ENCODE measurements at places on chromosomes 5 and 9.

DNA sequence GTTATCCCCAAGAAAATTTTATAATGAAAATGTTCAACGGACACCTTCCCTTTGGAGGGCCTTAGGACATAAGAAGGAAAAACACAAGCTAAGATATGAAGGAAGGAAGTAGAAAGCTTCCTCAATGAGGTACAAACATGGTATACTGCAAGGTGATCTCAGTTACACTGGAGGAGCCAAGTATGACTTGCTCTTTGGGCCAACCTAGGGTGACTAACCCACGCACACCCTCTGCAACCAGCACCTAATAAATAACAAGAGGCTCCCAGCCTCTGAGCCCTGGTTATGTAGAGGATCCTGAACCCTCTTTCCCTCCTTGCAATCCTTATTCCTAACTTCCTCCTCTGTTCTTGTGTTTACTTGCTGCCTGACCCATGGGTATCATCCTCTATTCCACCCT, 38.3 kb upstream of the KCNV2 start:
- DNase-seq = no peak

DNA sequence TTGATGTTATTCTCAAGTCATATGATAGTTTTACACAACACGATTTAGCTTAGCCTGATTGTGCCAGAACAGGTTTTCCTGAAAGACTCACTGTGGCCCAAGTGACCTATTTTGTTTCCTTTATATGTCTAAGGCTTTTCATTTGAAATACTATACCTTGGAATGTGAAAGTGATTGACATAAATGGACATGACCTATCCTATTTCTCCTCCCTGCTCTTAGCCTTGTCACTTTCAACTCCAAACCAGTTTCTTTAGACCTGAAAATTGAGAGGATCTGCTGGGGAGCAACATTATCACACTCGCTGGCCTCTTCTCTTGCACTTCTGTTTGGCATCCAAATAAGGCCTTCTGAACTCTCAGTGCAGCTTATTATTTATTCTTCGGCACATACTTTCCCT, 496.8 kb downstream of the MAT2B start:
- DNase-seq = no peak

- no peak for DNase-seq
These were observed 43.1 kb downstream of the ZNF366 start for GRCh38 chr5:72464071-72464470.

DNA sequence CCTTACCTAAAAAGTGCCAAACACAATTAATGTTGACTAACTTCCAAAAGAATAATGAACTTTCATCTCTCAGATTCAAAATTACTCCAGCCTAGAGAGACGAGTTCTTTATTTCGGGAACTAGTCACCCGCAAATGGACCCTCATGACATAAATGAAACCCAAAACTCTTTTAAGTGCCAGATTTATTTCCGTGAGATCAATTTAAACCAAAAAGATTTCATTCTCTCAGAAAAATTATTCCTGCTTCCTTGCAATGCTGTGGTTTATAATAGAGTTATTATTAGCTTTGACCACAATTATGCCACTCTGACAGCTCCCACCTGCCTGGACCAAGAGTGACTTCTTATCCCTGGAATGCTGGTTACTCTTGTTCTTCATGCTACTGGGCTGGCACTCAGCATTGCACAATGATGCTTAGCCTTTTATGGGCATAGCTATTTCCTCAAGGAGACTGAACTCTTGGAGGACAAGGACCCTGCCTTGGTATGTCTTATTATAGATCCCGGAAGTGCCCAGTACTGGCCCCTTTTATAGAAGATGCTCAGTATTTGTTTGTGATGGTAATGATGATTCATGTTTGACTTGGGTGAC, 183.5 kb downstream of the SNX18 start:
- DNase-seq = no peak

- no peak for DNase-seq
These were observed 114.2 kb downstream of the GAPVD1 start for GRCh38 chr9:125375820-125376219.

- DNase-seq = no peak
These were observed 12.3 kb downstream of the TIGD6 start for GRCh38 chr5:149988126-149988525.

DNA sequence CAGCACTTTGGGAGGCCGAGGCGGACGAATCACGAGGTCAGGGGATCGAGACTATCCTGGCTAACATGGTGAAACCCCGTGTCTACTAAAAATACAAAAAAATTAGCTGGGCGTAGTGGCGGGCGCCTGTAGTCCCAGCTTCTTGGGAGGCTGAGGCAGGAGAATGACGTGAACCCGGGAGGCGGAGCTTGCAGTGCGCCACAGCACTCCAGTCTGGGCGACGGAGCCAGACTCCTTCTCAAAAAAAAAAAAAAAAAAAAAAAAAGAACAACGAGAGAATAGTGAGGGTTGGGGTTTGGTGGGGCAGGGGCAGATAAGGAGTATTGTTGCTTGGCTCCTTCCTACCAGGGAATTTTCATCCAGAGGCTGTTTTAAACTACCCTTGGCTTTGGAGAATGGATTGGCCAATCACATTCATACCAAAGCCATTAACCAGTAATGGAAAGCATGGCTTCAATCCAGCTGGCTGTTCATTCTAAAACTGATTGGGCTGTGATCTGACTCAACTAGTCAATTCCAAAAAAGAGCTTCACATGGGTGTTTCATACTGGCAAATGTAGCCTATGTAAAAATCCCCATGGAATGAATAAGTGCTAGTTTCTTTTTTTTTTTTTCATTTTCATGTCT, 64.4 kb downstream of the PLCXD3 start:
- DNase-seq = no peak

- DNase-seq = no peak
These were observed 365.9 kb downstream of the MLLT3 start for GRCh38 chr9:20256284-20256948.

DNA sequence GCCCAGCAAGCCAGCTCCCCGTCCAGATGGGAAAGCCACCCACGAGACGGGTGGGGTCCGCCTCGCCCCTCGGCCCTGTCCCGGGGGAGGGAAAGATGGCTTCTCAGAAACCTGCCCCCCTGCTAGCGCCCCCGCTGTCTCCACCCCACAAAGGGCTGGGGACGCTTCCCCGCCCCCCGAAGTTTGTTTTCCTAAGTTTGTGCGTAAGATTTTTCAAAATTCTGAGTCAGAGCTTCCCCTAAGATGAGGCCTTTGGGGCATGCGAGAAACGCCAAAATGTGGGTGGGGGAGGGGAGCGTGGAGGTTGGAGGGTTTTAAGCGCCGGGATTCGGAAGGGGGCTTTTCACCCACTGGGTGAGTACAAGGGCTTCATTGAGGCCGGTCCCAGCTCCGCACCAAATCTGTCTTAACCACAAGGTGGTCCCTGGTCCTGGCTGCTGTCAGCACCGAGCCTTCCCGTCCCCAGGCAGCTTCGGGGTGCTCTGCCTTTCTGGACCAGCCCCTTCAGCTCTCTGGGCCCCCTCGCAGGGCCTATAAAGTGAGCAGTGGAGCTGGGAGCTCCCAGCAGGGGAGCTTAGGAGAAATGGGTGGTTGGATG, 32.3 kb downstream of the PRRX2 start:
- no peak for DNase-seq

DNA sequence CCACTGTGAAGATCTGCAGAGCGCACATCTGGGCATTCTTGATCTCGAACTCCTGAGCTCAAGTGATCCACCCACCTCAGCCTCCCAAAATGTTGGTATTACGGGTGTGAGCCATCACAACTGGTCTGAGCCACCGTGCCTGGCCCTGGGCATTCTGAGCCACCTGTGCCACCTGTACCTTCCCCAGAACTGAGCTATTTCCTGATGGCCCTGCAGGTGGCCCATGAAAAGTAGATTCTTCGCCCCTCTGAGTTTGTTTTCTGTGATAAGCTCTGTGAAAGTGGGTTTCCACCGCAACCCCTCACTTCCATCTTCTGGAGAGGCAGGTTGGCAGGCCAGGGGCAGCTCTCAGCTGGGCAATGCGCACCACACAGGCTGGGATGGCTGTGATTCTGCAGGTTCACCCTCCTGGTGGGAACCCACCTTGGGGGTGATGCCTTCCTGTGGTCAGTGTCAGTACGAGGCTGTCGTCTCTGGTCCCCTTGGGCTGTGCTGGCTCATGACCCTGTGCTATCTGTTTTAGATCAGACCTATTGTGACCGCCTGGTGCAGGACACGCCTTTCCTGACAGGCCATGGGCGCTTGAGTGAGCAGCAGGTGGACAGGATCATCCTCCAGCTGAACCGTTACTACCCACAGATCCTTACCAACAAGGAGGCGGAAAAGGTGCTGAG, 11.3 kb downstream of the CARD19 start:
- DNase-seq = no peak

DNA sequence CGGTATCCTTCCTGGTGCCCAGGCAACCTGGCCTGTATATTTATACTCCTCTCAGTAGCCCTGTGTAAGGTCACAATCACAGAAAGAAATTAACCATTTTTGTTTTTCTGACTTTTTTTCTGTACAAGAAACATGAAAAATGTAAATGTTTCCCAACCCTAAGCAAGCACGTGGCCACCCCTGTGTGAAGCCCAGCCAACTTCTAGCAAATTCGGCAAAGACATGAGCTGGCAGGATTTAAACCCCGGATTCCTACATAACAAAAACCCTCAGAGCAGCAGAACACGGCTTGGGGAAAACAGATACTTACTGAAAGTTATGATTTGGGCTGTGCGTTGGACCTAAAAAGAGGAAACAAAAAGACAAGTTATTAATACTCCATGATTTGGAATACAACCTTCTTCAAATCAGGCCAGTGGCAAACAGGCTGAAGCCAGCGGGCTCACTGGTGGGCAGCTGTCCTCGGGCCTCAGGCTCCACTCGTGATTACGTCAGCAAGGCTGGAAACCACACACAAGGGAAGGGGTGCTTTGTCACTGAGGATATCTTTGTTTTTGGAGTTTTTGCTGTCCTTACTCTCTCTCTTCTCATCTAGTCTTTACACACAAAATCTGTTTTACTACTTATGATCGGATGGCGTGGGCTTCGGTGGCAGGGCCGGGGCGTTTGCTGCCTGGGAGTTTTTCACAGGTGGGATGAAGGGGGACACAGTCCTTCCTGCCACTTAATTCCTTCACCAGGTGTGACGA, 194.1 kb downstream of the ROR2 start:
- DNase-seq = no peak

- DNase-seq = no peak
These were observed 122.0 kb downstream of the DAB2IP start for GRCh38 chr9:121773286-121773953.

DNA sequence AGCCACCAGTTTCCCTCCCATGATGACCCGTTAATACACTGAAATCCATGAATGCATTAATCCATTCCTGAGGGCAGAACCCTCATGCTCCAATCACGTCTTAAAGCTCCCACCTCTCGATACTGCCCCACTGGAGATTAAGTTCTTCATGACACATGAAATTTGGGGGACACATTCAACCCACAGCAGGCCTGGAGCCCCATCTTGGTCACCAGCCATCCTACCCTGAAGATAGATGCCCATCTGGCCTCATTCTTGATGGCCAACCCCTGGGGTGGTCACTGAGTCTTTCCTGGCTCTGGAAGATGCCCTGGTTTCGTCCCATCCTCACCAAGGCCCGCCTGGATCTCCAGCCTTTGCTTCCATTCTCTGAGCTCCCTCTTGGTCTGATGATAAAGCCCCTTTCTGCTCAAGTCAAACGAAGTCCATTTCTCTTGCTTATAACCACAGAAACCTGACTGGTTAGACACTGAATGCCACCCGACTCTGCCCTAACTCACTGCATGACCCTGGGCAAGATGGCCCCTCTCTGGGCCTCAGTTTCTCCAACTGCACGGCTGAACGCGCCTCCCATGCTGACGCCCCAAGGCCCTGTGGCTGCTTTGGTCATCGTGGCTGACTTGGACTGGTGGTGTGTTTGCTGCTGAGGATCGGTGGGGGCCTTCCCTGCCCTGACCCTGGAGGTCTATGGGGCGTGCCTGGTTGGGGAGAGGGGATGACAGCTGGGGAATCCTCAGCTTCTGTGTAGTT, 138.4 kb upstream of the IER5L start:
- DNase-seq = no peak

DNA sequence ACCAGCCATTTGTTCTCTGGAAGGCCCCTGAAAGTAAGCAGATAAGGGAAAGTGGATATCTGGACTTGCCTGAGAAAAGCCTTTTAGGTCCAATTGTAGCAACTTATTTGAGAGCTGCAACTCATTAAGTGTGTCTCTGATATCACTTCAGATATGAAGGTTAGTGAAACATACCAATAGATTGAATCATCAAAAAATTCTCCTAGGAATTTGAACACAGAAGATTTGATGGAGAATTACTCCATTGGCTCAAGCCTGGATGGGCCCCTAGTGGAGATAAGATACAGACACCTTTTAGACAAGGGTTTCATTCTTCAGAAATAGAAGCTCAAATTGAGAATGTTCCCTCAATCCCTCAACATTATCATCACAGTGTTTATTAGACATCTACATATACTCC, 356.7 kb downstream of the NDUFS4 start:
- no peak for DNase-seq

DNA sequence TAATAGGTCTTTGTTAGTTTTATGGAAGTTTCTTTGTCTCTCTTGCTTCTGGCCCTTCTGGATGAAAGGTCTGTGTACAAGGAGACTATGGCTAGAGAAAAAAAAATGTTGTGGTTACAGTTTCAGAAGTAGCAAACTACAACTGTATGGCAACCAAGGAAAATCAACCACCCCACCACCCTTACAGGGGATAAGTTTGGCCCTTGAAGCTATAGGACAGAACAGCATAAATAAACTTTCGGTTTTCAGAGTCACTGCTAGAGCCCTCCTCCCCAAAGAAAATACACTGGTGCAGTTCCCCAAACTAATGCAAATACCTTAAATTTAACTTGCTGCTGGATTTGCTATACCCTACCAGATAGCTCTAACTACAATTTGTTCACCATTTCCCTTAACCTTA, 1216.7 kb downstream of the EFNA5 start:
- no peak for DNase-seq

GRCh38 chr5:171986772-171987171, 19.7 kb downstream of the FBXW11 start:
- DNase-seq = no peak

DNA sequence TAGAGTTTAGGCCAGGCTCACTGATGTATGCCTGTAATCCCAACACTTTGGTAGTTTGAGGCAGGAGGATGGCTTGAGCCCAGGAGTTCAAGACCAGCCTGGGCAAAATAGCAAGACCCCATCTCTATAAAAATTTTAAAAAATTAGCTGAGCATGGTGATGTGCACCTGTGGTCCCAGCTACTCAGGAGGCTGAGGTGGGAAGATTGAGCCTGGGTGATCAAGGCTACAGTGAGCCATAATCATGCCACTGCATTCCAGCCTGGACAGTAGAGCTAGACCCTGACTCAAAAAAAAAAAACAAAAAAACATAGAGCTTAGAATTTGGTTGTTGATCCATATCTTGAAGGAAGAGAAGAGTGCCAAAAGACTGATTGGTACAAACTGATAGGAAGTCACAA, 14.7 kb upstream of the CDK7 start:
- DNase-seq = no peak

GRCh38 chr9:87592554-87593358, 95.1 kb downstream of the DAPK1 start:
- no peak for DNase-seq

GRCh38 chr5:149792540-149793255, 62.6 kb downstream of the PPARGC1B start:
- no peak for DNase-seq
